Mesenteric fat pad (tissue), 1 donor: ENCODE measurements at places on chromosomes 1 and 21. TPM values are rescaled to one million over a fixed set of nuclear protein-coding genes. Genes with fewer than 3 reads are reported as not detected.

DNA sequence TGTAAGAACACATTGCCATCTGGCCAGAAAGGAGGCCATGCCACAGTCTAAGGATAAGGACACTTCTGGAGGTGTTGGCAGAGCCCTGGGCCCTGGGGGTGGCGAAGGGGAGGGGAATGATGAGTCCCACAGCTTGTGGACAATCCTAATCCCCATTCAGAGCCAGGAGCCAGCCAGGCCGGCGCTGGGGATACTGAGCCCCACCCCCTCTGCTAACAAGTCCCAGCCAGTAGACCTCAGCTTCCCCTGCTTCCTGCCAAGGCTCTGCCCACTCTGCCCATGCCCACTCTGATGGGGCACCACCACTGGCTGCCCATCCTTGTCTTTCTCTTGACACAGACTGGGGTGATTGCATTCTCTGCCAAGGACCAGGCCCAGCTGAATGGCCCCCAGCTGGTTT is 71.9 kb downstream of the NAV1 start:
- DNase-seq = no peak

LPAR3 gene
- not detected for total RNA-seq

MSH4 gene
- total RNA-seq = not detected

C1QB gene
- 531 TPM for total RNA-seq

DNA sequence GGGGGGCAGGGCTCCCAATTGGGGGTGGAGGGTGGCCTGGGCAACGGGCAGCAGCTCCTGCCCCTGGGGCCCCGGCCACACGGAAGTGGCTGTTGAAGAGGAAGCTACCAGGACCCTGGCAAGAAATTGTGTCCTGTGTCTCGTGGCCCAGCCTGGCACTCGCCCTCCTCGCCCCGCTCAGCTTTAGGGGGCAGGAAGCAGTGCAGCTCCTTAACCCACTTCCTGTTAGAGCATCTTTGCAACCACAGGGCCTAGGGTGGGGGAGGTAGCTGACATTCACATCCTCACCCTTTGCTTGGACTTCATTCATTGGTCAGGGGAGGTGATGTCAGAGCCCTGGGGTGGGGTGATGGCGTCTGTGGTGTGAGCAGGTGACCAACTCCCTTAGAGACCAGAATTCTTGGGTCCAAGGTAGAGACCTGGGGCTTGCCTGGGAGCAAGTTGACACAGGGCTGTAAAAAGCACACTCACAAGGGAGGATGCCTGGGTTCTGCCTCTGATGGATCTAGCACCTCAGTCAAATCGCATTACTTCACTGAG is at the start of gene ARHGAP30:
ARHGAP30 (minus strand) TSS at position 161 of the 540 bp plus-strand sequence. CDS start 267 bp downstream, outside the sequence.
- no peak for DNase-seq

PTPN22 gene
- total RNA-seq = 3.7 TPM

GRCh38 chr1:47190857-47191256 is 1.0 kb upstream of the PDZK1IP1 start:
- no peak for DNase-seq

- no peak for DNase-seq
Measured at GRCh38 chr1:41404308-41404761, 43.1 kb downstream of the FOXO6 start.

- DNase-seq = no peak
Measured at GRCh38 chr1:78291872-78292271, 198.9 kb upstream of the PTGFR start.

DNA sequence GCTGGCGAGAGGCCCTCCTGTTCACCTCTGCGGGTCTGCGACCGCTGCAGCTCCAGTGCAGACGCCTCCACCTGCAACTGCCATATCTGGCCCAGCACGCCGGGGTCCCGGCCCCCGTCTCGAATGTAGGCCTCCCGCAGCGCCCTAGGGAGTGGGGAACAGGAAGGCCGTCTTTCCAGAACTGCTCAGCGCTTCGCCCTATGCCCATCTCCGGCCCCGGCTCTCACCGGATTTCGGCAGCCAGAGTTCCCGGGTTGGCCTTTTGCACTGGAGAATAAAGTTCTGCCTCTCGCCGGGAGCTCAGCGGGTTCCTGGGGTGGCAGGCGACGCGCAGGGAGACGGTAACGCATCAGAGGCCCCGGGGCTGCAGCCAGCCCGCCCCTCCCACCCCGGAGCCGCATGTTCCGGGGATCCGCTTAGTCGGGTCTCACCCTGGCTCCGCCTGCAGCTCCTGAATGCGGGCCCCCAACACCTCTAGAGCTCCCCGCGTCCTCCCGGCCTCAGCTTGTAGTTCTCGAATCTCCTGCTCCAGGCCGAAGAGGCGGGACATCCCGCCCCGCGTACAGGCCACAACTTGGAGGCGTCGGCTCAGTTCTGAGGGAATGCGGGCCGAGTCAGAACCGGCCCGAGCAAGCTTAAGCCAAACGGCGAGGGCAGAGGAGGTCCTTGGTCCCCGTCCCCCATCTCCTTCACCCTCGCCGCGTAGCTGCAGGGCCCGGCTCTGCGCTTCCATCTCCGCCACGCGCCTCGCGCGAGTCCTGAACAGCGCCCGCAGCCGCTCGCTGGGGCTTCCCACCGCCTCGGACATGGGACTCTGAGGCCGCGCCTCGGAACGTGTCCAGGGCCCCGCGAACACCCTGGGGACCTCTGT is 1.1 kb downstream of the CCDC17 start:
- no peak for DNase-seq

DNA sequence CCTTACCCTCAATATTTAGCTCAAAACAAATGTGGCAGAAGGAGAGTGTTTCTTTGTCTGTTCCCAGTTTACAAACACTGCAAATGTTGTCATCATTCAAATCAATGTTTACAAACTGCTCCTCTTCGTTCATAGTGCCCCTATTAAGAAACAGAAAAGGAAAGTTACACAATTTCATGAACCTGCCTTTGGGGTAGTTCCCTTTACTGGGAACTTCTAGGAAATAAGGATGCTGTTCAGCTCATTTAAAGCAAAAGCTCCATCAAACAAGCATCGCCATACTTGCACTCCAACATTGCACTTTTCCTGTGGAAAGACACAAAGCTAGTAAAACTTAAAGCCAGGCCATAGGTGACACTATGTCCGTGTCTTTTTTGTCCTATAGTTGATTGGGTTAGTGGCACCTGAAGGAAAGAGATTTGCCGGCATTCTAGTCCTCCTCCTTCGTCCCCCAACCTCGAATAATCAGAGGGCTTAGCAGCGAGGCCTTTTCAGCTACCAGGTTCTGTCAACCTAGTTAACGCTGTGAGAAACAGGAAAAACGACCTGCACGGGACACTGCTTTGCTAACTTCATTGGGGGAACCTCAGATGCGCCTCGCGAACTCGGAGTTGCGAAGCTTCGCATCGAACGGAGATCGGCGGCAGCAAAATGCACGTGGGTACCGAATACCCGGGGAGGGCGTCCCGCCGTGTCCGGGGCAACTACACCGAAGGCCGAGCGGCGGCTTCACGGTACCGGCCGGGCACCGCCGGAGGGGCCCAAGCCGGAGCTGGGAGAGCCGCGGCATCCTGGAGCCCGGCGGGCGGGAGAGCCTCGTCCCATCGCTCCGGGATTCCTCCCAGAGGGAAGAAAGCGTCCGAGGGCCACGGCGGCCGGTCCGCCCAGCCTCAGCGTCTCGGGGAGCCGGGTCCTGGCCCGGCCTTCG is 706 bp downstream of the C21orf91 start:
- no peak for DNase-seq

DNA sequence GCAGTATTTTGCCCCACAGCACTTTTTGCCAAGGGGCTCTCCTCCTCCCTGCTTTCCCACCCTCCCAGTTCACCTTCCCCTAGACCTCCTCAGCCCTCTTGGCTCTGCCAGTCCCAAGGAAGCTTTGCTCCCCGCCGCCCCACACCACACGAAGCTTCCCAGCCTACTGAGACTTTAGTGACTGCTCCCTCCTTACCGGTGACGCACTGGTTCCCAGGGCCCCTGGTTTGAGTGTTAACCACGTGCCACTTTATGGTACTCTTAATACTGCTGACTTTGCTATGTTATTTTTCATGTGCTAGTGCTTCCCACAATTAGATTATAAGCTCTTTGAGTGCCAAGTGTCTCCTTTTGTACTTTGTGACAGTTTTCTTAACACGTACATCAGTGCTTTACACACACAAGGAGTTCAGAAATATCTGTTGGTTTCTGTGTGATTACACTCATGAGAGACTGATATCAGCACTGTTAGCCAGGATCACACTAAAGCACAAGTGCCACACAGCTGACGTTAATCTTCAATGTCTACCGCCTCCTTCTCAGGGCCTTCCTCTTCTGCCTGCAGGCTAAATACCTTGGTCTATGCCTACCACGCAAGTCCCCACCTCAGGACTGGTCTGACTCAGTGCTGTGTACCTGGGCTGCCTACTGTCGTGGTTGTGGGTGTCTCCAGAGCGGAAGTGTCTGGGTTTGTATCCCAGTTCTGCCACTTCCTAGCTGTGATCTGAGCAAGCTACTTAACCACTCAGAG is 61.0 kb downstream of the DNTTIP2 start:
- DNase-seq = no peak

S100A7 gene
- not detected for total RNA-seq

GBP6 gene
- total RNA-seq = not detected

C1orf94 gene
- total RNA-seq = not detected

DNA sequence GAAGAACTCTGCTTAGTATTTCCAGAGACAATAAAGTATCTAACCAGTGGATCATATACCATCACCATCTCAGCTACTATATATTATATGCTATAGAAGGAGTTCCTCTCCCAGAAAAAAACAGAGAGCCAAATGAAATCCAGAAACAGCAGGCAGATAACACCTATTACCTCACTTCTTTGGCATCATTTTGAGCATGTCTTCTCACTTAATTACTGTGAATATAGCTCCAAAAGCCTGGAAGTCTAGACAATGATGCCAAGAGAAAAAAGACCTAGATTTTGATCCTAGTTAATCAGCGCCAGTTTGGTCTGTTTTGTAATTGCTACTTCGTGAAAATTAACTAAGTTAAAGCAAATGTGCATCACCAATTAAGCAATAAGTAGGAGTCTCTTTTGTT is 131.3 kb downstream of the EIF4G3 start:
- DNase-seq = no peak

CNKSR1 gene
- 1.7 TPM for total RNA-seq

KCNT2 gene
- total RNA-seq = 0.93 TPM

COL11A1 gene
- total RNA-seq = 0.22 TPM

GRCh38 chr21:39073717-39074116 is 109.5 kb downstream of the PSMG1 start:
- no peak for DNase-seq

GRCh38 chr1:117001254-117001927 is at the start of gene CD101:
TSS of gene CD101 (plus strand) at chr1:117001760. CDS start at chr1:117001818, 58 bp downstream.
- DNase-seq = no peak

HENMT1 gene
- total RNA-seq = 3.3 TPM

DNA sequence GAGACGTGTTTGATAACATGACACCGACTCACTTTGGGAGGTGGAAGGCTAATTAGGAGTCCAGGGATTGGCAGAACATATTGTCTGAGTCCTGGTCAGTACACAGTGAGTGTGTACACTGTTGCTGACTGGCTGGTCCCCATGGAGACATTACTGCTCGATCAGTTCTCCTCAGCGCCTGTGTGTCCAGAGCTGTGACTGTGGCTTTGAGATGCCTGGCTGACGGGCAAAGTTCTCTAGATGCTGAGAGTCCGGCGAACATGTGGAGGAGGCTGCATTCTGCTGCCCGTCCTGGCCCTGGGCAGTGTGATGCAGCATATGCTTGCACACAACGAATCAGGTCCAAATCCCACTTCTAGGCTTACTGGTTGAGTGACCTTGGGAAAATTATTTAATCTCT is 280.1 kb upstream of the ST6GALNAC5 start:
- DNase-seq = no peak

FAAP20 gene
- total RNA-seq = 42.6 TPM

- no peak for DNase-seq
Measured at GRCh38 chr1:243253926-243254232, 1.2 kb downstream of the CEP170 start.

DNA sequence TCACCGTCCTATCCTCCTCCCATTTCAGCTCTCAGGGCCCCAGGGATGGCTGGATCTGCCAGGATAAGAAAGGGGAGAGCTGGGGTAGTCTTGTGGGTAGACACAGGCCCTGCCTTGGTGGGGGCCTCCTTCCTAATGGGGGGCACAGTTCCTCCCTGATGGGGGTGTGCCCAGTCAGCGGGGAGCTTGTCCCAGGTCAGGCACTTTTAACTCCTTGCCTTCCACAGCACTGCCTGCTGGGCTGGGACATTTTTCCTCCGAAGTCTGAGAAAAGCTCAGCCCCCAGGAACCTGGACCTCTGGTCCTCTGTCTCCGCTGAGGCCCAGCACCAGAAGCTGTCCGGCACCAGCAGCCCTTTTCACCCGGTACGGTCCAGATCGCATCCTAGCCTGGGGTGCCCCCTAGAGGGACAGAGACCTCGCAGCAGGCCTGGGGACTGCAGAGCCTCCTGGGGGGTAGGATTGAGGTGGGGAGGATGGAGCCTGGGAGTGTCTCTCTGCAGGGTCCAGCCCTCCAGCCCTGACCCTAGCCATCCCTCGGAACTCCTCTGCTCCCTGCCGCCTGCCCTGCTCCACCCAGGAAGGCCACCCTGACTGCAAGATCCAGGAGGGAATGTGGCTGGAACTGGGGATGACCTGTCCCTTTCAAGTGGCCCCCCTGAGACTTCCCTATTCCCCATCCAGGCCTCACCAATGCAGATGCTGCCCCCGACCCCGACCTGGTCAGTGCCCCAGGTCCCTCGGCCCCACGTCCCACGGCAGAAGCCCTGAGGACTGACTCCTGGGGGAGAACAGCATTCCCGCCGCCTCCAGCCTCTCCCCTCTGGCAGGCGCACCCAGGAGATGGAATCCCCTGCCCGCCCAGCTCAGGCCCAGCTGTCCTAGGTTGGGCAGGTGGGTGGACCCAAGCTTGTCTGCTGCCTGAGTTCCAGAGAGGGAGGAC is 12.0 kb downstream of the MIIP start:
- no peak for DNase-seq

DNA sequence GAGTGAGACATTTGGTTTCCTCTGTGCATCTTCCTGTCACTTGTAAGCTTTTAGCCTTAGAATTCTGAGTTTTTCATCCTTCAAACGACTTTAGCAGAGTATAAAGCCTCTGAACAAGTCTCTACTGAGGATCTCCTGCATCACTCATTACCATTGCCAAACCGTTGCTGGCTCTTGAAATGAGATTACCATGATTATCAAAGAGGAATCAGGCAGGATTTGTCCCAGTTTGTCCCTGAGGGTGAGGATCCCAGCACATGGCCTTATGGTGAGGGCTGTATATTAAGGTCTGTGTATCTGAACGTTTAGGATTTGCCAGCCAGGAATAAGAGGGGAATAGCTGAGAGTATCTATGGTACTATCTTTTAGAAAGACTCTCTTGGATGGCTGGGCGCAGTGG is 169.5 kb upstream of the L1TD1 start:
- no peak for DNase-seq

SPRR1A gene
- not detected for total RNA-seq

AMY1A gene
- not detected for total RNA-seq

- no peak for DNase-seq
Measured at GRCh38 chr1:210252621-210253051, 20.0 kb downstream of the SERTAD4 start.

DNA sequence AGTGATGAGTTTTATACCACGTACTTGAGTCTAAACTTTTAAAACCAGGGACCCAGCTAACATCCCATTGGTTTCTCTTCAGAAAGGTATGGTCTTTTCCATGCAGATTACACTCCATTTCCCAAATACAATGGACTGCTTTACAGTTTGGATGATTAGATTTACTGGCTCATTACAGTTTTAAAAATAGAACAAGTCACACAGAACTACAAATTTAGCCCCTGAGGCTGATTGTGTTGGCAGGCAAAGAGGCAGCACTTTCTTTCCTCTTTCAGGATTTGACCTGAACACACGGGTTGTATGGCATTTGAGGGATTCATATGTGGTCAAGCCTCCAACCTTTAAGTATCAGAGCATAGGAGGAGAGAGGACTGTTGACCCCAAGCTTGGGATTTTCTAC is 21.8 kb upstream of the VTCN1 start:
- DNase-seq = no peak

- DNase-seq = no peak
Measured at GRCh38 chr1:212310383-212310782, 25.2 kb downstream of the PPP2R5A start.
